ENCODE measurements at places on chromosomes 2 and 18.
A peak's percentile ranks its signal among the peaks of the same experiment; 100 is the strongest.

GRCh38 chr2:114068438-114068837 lies 178.5 kb downstream of the ACTR3 start:
- no peak for DNase-seq

- DNase-seq: no peak
Measured at GRCh38 chr18:7957297-7957696, 390.2 kb downstream of the PTPRM start.

DNA sequence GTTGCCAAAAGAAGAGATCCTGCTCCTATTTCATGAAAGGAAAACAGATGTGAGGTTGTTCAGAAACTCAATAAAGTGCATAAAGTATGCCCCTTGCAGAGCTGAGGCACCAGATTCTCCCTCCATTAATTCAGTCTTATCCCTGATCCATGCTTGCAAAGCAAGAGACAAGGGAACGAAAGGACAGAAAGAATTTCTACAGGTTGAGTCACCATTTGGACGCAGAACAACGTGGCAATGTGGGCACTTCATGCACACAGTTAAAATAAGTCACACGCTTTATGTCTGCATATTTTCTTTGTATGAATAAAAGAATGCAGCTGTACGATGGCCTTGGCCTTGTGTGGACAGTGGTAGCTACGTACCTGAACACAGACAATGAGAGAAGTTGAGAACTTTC lies 321.7 kb upstream of the REV1 start:
- no peak for DNase-seq

DNA sequence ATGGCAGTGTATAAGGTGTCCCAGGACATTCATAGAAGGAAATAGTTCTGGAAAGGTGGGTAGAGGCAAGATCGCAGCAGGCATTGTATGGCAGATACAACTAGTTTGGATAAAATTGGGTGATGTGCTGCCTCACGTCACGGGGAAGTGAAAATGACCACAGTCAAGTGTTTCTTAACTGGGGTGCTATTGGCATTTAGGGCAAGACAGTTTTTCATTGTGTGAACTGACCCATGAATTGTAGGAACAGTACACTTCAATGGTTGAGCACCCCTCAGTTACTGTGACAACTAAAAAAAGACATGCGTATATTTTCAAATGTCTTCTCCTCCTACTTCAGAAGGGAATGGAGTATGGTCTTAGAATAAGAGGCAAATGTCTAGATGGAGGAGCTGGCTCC lies 22.3 kb upstream of the CYRIA start:
- DNase-seq: no peak

DNA sequence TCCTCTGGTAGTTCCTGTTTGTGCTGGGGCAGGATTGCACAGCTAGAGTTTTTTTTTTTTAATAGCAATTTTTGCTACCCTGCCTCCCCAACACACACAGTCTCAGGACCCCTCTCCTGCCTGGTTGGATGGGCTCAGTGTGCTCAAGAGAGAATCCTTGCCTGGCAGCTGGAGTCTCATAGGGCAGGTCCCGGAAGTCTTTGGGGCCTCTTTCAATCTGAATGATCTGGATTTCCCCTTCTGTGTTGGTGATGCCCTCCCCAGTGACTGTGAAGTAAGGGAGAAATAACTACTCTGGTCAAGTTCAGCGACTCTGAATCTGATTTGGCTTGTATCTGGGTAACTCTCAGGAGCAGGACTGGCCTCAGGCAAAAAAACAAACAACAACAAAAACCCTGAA lies 220.6 kb upstream of the LRRTM1 start:
- no peak for DNase-seq

DNA sequence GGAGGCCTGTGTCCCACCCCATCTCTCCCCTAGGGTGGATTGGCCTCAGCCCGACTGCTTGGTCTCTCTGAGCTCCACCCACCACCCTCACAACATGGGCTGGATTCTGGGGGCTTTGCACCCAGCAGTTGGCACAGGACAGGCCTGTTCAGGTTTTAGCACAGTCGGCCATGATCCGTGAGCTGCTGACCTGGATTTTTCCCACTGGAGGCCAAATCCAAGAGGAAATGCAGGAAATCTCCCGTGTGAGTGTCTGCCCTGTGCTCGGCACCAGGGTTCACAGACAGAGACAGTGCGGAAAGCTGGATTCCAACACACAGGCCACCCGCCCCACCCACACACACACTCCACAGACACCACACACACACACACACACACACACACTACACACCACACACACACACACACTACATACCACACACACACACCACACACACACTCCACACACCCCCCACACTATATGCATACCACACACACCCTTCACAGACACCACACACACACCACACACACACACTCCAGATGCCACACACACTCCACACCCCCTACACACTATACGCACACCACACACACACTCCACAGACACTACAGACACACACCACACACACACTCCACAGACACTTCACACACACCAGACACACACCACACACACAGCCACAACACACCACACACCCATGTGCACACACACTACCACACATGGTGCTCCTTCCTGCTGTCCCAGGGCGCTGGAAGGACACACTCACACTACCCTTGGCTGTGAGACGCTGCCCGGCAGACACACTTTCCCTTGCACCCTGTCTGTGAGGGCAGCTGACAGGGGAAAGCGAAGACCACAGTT lies 14.1 kb downstream of the MBP start:
- no peak for DNase-seq

DNA sequence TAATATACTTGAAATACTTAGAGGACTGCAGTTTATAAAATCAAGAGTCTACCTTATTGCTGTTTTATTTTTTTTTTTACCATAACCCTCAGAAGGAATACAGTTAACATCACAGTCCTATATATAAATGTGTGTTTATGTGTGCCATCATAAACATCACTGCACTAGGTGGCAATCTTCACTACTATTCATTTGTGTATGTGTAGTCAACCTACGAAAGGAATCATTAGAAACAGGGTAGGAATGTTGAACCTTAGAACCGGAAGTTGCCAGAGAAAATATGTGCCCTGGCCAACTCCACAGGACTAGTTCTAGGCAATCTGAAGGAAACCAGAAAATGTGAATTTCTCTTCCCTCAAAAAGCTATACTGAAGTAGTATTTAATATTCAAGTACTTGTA lies 3.4 kb downstream of the GEN1 start:
- DNase-seq: no peak

DNA sequence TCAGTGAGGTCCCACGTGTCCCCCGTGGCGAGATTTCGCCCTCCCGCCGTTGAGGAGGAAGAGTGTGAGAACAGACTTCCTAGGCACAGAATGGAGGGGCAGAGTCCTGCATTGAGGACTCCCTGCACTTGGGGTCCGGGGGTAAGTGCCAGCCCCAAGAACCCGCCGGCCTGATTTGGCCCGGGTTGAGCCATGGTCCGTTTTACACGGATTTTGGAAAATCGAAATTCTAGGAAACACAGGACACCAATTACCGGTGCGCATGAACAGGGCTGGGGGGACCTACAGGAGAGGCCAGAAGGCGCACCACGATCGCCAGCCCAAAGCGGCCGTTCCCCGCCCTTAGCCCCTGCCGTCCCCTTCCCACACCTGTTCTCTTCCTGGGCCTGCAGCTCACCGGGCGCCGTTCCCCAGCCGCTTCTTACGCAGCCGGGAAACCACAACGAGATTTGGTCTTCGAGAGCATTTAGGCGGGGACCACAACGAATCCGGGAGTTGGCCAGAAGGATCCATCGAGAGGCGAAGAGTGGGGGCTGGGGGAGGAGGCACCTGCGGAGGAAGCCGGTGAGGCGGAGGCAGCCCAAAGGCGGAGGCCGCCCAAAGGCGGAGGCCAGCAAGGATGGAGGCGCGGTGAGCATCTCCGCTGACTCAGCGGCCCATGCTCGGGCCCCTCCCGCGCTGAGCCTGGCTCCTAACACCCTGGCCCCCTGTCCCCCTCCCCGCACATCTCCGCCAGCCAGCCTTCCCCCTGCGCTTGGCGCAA lies 464 bp upstream of the TLX2 start:
- peak; percentile 31 for DNase-seq

DNA sequence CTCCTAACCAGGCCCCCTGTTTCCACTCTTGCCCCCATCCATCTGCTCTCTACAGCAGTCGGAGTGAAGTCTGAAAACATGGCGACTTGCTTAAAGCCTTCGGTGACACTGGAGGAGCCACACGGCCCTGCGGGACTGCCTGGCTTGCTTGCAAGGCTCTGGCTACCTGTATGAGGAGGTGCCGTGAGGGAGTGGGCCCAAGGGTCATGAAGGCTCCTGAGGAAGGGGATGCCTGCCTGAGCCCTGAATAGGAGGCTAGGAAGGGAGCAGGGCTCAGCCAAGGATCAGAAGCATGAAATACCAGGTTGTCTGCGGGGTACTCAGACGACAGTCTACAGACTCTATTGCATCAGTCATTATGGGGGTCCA lies 75.4 kb downstream of the EMX1 start:
- DNase-seq: no peak

DNA sequence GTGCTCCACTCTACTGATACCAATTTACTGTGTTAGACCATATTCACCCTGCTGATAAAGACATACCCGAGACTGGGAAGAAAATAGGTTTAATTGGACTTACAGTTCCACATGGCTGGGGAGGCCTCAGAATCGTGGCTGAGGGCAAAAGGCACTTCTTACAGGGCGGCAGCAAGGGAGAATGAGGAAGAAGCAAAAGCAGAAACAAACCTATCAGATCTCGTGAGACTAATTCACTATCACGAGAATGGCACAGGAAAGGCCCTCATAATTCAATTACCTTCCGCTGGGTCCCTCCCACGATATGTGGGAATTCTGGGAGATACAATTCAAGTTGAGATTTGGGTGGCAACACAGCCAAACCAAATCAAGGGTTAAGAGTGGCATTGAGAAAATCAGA lies 65.2 kb downstream of the LDLRAD4 start:
- DNase-seq: no peak

GRCh38 chr2:85042330-85042729 lies 71.4 kb downstream of the KCMF1 start:
- no peak for DNase-seq

DNA sequence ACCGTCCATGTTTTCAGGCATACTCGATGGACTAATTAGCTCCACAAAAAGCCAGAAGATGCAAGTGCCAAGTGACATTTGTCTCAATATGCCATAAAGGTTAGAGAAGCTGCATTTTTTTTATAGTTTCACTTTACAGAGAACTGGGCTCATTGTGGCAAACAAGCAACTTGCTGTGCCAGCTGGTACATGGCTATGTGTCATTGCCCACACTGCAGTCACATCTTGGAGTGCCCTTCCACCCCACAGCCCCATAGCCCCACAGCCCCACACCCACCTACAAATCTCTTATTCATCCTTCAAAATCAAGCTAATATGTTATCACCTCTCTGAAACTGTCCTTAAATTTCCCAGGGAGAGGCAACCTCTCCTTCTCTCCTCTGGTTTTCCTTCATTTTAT lies 451.9 kb downstream of the ARHGAP15 start:
- no peak for DNase-seq

- DNase-seq: peak; percentile 29
Measured at GRCh38 chr2:10810202-10811161, 2.1 kb downstream of the PDIA6 start.

DNA sequence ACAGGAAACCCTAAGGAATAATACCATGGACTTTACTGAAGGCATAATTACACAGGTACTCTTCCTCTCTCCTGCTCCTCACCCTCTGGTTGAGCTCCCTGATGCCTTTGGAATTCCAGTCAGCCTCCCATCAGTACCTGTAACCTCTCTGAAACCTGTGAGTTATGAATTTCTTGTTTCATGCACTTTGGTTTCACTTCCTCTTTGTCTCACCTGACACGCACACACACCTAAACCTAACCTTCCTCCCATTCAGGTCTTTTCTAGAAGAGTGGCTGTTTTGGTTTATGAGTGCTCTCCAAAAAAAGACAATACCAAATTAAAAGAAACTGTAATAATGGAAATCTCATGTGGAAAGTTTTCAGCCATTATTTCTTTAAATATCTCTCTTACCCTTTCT lies 451.3 kb upstream of the VWC2L start:
- DNase-seq: no peak

GRCh38 chr2:54164106-54164505 lies 48.7 kb downstream of the ACYP2 start:
- DNase-seq: no peak

DNA sequence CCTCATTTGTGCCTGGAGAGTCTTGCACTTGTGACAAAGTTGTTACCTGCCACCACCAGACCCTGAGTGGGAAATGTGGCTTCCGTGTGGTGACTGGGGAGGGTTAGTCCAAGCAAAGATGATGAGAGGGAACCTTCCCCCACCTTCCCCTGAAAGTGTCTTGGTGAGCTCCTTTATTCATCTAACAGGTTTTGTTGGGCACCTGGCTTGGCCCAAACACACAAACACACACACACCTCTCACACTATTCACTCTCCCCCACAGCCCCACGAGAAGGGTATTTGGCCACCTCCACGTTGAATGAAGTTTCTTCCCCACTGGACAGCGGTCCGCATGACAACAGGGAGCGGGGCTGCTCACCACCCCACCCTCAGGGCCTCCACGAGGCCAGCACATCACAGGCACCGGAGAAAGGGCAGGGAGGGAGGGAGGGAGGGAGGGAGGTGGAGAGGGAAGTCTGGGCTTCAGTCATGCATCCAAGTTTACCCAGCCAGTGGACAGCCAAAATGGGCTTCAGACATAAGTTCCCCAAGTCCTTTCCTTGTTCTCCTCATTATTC lies 1.4 kb downstream of the CIB4 start:
- DNase-seq: no peak

DNA sequence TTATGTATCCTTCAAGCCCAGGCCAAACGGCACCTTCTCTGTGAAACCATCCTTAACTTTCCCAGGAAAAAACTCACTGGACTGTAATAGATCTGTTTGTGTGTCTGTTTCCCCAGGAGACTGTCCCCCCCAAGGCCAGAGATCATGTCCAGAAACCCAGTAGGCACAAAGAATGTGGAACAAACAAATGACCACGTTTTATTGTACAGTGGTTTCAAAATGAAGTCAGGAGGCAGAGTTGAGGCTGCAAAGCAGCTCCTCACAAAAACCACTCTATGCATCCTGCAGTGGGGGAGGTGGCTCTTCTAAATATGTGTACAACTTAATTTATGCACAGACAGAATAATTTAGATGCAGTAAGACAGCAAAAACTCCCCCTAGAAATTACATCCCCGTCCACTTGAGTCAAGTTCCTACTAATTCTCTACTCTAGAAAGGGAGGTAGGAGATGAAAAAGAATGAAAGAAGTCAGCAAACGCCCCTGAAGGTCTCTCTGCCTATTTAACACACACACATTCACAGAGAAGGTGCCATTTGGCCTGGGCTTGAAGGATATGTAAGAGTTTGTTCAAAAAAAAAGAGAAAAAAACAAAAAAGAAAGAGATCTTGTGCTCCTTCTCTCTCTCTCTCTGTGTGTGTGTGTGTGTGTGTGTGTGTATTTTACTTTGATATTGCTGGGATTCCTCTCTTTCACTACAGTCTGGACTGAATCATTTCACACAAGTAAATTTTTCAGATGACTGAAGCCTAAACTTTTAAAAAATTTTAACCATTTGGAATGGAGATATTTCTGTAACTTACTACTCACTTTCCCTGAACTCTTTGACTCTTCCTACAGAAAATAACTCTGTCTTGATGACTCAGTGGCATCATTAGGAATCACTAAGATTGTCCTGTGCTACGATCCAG lies 19.5 kb downstream of the BCL2 start:
- no peak for DNase-seq

All from CD4-positive, alpha-beta T cell treated with Interleukin-15 for 4 hours (primary cell).